Suprapubic skin (tissue), 4 donors: ENCODE measurements at places on chromosomes 1 and 21.

GRCh38 chr1:160520582-160520981 lies 2.5 kb downstream of the SLAMF6 start:
- no peaks in the 10 kb centered on the region for H3K27me3 ChIP-seq
- H3K27ac ChIP-seq: no peak overlapping the region
- H3K36me3 ChIP-seq: no peaks in the 10 kb centered on the region
- no peaks in the 10 kb centered on the region for H3K4me1 ChIP-seq

GRCh38 chr1:108179018-108179417 lies 21.1 kb downstream of the SLC25A24 start:
- H3K4me1 ChIP-seq: no peaks in the 10 kb centered on the region
- H3K27ac ChIP-seq: no peak overlapping the region
- H3K36me3 ChIP-seq: peaks cover 73% of the 10 kb centered on the region
- H3K27me3 ChIP-seq: no peaks in the 10 kb centered on the region

GRCh38 chr1:11571906-11572616 lies 82.2 kb downstream of the FBXO2 start:
- no peak overlapping the region for H3K4me3 ChIP-seq
- no peak overlapping the region for H3K27ac ChIP-seq
- DNase-seq: no peak
- no peaks in the 10 kb centered on the region for H3K4me1 ChIP-seq
- no peaks in the 10 kb centered on the region for H3K36me3 ChIP-seq

DNA sequence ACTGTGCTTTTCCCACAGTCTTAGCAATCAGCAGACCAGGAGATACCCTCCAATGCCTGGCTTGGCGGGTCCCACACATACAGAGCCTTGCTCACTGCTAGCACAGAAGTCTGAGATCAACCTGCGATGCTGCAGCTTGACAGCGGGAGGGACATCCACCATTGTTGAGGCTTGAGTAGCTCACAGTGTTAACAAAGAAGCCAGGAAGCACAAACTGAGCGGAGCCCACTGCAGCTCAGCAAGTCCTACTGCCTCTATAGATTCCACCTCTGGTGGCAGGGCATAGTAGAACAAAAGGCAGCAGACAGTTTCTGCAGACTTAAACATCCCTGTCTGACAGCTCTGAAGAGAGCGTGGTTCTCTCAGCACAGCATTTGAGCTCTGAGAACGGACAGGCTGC lies 33.4 kb downstream of the MNDA start:
- DNase-seq: no peak
- no peak overlapping the region for H3K4me3 ChIP-seq
- no peak overlapping the region for H3K27ac ChIP-seq
- no peaks in the 10 kb centered on the region for H3K36me3 ChIP-seq

GRCh38 chr1:157380523-157380922 lies 171.8 kb downstream of the FCRL5 start:
- DNase-seq: no peak
- no peak overlapping the region for H3K4me3 ChIP-seq
- no peaks in the 10 kb centered on the region for H3K27me3 ChIP-seq

DNA sequence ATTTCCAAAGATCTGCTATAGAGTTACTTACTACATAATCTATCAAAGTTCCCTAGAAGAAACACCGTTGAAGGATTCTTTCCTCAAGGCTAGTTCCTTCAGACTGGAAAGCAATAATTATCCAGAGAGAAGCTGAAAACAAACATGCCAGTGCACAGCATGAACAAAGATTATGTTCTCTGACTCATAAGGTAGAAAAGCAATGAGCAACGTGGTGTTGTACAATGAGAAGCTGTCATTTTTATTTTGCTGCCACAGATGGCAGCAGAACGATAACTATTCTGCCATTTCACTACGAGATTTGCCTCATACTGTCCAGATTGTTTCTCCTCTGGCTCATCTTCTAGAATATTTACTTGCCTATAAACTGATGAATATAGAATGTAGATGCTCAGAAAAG lies 10.7 kb downstream of the EXTL2 start:
- no peak overlapping the region for H3K27ac ChIP-seq
- H3K4me1 ChIP-seq: peaks cover 15% of the 10 kb centered on the region
- no peak for DNase-seq
- H3K27me3 ChIP-seq: no peaks in the 10 kb centered on the region

DNA sequence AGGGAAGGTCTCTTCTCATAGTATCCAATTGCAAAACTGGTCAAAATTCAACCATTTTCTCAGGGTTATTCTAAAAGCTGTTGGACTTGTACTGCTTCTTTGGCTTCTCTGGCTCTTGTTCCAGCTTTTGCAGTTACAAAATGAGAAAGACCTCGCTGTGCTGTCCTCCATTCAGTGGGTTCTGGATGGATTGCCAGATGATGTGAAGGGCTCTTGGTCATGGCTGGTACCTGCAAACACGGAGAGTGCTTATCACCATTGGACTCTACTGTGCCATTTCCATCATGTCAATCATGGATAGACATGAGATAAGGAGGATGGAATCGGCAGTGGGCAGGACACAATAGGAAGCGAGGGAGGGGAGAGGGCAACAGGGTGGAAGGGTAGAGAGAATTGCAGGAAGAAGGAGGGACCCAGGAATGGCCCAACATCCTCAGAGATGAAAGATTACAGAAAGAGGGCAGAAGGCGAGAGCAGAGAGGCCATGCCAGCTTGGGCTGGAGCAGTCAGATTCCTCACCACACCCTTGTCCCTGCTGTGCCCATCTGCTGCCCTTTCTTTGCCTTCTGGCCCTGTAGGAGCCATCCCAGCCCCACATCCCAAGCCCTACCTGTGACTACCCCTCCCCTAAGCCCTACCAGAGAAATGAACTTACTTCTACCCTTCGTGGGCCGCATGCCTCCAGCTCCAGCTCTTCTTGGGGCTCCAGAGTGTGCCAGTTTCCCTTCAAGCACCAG lies 70.3 kb downstream of the HIVEP3 start:
- no peak overlapping the region for H3K4me3 ChIP-seq
- H3K27me3 ChIP-seq: no peaks in the 10 kb centered on the region
- no peaks in the 10 kb centered on the region for H3K4me1 ChIP-seq
- DNase-seq: no peak
- no peak overlapping the region for H3K27ac ChIP-seq

DNA sequence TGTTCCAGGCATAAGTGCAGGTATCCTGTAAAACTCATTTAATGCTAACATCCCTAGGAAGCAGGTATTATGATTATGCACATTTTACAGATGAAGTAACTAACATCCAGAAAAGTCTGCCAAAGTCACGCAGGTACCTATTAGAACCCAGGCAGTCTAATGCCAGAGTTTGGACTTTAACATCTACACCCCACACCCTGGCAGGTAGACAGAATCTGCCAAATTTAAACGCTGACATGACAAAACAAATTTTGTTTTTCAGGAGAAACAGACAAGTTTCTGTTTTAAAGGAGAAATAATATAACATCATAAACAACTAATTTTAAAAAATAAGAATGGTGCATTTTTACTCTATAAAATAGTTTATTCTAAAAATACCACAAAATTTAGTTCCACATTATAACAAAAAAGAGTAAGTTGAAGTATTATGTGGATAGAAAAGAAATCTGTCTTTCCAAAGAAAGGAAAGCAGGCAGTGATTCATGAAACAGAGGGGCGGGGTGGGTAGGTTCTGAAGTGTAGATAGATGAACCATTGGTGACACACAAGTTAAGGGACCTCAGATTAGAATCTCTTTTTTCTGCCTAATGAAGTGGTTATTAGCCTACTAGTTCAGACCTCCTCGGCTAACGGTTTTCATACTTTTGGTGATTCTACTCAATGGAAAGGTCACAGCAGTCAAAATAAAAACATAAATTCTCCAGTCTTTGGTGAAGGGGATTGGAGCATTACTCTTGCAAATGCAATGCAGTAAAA lies 1.7 kb downstream of the ASPM start:
- H3K4me1 ChIP-seq: peaks cover 20% of the 10 kb centered on the region
- H3K27me3 ChIP-seq: no peaks in the 10 kb centered on the region
- DNase-seq: no peak

GRCh38 chr1:29801003-29801402 lies 564.7 kb downstream of the PTPRU start:
- DNase-seq: no peak
- H3K27ac ChIP-seq: no peak overlapping the region
- H3K4me3 ChIP-seq: no peak overlapping the region
- no peaks in the 10 kb centered on the region for H3K36me3 ChIP-seq
- H3K27me3 ChIP-seq: peaks cover 26% of the 10 kb centered on the region
- H3K4me1 ChIP-seq: no peaks in the 10 kb centered on the region

GRCh38 chr1:53737648-53738204 lies 1.2 kb downstream of the GLIS1 start:
- H3K4me3 ChIP-seq: peak overlapping the region; percentile 69
- no peak overlapping the region for H3K27ac ChIP-seq
- peaks cover 24% of the 10 kb centered on the region for H3K4me1 ChIP-seq
- no peaks in the 10 kb centered on the region for H3K36me3 ChIP-seq

- no peaks in the 10 kb centered on the region for H3K36me3 ChIP-seq
- H3K27me3 ChIP-seq: no peaks in the 10 kb centered on the region
- H3K27ac ChIP-seq: no peak overlapping the region
- no peak overlapping the region for H3K4me3 ChIP-seq
- H3K4me1 ChIP-seq: no peaks in the 10 kb centered on the region
- DNase-seq: no peak
Observed at GRCh38 chr1:186164773-186165172, 210.3 kb downstream of the TPR start.

GRCh38 chr1:6688757-6689156 lies 12.9 kb downstream of the DNAJC11 start:
- no peak for DNase-seq
- H3K27ac ChIP-seq: no peak overlapping the region
- H3K4me1 ChIP-seq: no peaks in the 10 kb centered on the region
- no peak overlapping the region for H3K4me3 ChIP-seq
- H3K36me3 ChIP-seq: no peaks in the 10 kb centered on the region

GRCh38 chr1:36411674-36412648 lies 14.3 kb upstream of the LSM10 start:
- no peak for DNase-seq
- H3K4me3 ChIP-seq: no peak overlapping the region
- H3K36me3 ChIP-seq: peaks cover 4% of the 10 kb centered on the region
- H3K27ac ChIP-seq: no peak overlapping the region

GRCh38 chr1:227898502-227899140 lies 49.1 kb downstream of the WNT9A start:
- H3K36me3 ChIP-seq: no peaks in the 10 kb centered on the region
- no peaks in the 10 kb centered on the region for H3K4me1 ChIP-seq
- H3K27ac ChIP-seq: no peak overlapping the region

DNA sequence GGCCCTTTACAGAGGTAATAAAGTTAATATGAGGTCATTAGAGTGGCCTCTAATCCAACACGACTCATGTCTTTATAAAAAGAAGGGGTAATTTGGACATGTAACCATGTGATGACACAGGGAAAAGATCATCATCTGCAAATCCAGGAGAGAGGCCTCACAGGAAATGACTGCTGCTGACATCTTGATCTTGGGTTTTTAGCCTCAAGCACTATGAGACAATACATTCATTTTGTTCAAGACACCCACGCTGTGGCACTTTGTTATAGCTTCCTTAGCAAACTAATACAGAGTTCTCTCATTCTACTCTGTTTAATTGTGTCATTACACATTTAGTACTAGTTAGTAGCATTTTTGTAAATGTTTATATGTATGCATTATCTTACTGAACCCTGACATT lies 64.0 kb upstream of the RUNX1 start:
- no peak overlapping the region for H3K4me3 ChIP-seq
- no peak overlapping the region for H3K27ac ChIP-seq
- no peaks in the 10 kb centered on the region for H3K4me1 ChIP-seq
- no peak for DNase-seq
- no peaks in the 10 kb centered on the region for H3K27me3 ChIP-seq

GRCh38 chr1:239550178-239550577 lies 163.8 kb downstream of the CHRM3 start:
- no peaks in the 10 kb centered on the region for H3K36me3 ChIP-seq
- H3K4me3 ChIP-seq: no peak overlapping the region
- H3K27me3 ChIP-seq: no peaks in the 10 kb centered on the region
- H3K27ac ChIP-seq: no peak overlapping the region
- no peak for DNase-seq

DNA sequence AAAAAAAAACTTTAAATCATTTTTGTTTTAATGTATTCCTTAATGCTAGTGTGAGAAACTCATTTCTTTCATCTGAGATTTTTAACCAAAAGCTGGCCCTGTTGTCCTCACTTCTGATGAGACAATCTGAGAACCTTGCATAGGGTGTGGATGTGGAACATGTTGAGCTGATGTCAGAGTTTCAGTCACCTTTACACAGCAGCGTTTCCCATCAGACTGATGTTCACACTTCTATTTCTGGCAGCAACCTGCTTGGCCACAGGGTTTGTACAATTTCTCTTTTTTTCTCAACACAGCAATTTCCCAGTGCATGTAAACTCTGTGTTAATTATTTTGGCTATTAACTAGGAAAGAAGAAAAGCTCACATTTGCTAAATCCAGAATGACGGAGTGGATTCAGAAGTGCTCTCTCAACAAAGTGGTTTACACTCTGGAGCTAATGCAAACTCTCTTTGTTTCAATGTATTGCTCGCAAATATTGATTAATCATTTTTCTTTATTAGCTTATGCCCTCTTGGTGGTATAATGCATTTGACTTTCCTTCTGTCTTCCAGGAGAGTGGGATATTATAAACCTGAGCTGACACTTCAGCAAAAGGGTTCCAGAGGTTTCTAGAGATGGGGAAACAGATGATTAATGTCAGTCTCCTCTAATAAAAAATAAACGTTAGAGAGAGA lies 70.5 kb upstream of the HSPA13 start:
- DNase-seq: no peak
- no peaks in the 10 kb centered on the region for H3K27me3 ChIP-seq
- H3K4me3 ChIP-seq: no peak overlapping the region
- H3K27ac ChIP-seq: no peak overlapping the region

GRCh38 chr1:53057127-53057526 lies 4.9 kb upstream of the PODN start:
- H3K4me3 ChIP-seq: no peak overlapping the region
- no peaks in the 10 kb centered on the region for H3K36me3 ChIP-seq
- peaks cover 12% of the 10 kb centered on the region for H3K27me3 ChIP-seq
- peaks cover 22% of the 10 kb centered on the region for H3K4me1 ChIP-seq

DNA sequence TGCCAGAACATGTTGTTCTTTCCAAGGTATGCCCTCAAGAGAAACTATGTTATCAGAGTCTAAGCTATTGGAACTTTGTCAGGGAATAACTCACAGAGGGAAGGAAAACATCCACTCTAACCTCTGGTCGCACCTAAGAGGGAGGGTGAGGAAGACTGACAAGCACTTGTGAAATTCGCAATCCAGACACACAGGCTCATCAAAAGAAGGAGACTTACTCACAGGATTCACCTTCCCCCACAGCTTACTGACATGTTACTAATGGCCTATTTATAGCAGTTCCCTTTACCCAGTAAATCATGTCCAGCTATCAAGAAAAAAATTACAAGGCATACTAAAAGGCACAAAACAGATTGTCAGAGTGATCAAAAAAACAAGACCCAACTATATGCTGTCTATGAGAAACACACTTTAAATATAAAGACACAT lies 36.9 kb downstream of the WDR64 start:
- no peak for DNase-seq
- no peak overlapping the region for H3K4me3 ChIP-seq
